Fibroblast of mammary gland (primary cell): ENCODE measurements at places on chromosomes 2 and 18.

DNA sequence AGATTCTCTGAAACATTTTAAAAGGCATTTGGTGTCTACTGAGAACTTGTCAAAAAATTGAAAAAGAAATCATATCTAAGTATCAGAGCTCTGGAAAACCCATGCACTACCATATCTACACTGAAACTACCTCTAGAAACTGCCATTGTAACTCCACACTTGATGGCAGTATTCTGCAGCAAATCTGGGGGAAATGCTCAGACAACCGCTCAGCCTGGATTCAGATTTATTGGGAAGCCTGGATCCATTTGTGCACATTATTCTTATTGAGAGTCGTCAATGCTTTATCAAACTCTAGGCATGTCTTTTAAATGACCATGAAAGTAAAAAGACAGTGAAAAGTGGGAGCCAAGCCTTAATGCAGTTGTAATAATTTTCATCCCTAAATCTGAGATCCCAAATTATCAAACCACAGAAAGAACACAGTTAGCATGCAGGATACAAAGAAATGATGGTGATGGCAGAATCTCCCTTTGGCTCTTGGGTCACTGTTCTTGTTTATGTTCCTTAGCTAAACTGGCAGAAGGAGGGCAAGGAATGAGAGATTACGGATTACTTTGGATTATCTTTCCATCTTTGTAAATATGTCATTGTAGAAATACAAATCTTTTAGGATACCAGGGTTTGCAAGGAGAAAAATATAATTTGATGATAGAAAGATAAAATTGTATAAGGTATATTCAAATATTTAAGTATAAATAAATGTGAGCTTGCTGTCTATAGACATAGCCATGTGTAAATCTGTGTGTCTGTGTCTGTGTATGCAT is 512.1 kb upstream of the SYT4 start:
- peak; percentile 60 for DNase-seq

DNA sequence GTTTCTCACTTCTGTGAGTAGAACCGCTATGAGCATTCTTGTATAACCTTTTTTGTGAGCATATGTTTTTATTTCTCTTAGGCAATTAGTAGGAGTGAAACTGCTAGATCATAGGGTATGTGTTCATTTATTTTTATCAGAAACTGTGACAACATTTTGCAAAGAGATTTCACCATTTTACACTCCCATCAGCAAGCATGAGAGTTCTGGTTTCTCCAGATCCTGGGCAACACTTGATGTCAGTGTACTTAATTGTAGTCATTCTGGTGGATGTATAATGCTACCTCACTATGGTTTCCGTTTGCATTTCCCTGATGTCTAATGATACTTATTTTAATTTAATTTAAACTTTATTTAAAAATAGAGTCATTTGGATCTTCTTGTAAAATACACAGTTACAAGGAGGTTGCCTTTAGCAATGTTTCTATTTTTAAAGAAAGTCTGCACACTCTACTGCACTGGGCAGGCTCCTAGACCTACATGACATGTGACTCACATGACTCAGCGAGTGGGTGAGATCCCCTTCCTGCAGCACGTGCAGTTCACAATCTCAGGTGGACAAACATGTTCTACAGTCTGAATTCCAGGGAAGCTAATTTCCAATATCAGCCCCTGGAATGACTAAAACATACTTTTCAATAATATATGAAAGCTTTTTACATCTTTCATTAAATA is 127.0 kb upstream of the BCL2L11 start:
- no peak for DNase-seq

DNA sequence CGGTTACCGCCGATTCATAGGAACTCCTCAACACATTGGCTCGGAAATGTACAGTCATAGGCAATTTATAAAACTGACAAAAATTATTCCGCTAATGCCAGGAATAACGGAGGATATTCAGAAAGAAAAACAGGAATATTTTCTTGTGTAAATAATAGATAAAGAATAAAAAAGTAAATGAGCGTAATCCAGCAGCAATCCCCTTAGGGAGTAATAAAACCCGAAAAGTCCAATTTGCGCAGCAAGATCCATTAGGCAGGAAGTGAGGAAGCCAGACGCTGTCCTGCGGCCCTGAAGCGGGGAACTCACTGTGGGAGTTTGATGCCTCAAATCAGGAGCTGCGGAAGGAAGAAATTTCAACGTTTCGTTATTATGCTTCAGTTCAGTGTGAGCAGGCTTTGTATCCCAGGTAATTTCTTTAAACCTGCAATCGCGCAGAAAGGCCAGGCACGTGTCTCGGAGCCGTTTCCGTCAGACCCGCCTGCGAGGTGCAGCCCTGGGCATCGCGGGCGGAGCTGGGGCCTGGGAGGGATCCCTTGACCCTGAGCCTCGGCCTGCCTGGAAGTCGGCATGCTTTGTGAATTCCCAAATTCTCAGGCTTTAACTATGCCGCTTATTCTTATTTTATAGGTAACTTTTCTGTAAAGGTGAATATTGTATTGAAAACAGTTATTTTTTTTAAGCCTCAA is 180.9 kb upstream of the ALKAL2 start:
- DNase-seq = no peak

GRCh38 chr18:24322584-24323136 is 75.0 kb downstream of the OSBPL1A start:
- peak; percentile 23 for DNase-seq

DNA sequence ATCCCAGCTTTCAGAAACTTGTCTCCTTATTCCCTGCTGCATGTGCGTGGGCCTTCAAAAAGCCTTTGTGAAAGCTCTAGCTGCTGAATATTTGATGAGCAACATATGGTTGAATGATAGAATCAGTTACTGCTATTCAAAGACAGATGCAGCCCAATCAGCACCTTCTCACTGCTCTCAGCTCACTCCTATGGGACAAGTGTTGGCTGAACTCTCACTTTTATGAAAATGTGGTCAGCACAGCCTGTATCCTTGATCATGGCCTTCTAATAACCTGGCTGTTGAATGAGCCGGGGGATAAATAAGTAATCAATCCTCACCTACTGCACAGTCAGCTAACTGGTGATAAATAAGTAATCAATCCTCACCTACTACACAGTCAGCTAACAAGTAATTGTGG is 103.2 kb downstream of the PIEZO2 start:
- no peak for DNase-seq

GRCh38 chr2:130357864-130358263 is 2.0 kb downstream of the PTPN18 start:
- no peak for DNase-seq

DNA sequence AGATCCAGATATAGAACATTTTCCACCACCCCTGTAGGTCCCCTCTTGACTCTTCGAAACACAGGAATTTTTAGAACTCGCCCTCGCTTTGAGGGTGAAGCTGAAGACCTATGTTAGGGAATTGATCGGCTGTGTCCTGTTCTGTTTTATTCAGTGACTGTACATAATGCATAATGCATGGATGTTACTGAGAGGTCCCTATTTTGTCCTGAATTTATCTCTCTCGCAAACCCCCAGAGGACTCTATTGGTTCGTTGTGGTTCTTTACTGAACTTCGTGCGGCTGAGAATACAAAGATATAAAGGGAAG is 431 bp upstream of the EIF5B start:
- DNase-seq = no peak

- peak; percentile 16 for DNase-seq
Observed at GRCh38 chr2:66771359-66771976, 336.5 kb downstream of the MEIS1 start.

GRCh38 chr2:60408811-60409530 is 144.5 kb downstream of the BCL11A start:
- DNase-seq = no peak

DNA sequence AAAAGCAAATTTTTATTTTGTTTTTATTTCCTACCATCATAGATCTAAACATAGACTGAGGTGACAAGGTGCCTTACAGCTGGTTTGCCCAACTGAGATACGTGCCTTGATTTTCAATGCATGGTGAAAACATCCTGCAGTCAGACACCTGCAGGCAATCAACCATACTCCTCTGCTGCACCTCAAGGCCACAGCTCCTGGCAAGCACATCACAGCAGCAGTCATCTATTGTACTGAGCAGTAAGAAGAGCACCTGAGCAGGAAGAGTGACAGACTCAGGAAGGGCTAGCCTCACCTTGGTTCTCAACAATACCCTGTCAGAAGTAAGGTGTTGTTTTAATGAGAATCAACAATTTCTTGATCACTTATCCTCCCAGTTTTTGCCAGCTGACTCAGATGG is 1206.8 kb upstream of the NRXN1 start:
- DNase-seq = no peak

GRCh38 chr2:241768251-241768711 is 8.3 kb upstream of the GAL3ST2 start:
- DNase-seq = no peak

DNA sequence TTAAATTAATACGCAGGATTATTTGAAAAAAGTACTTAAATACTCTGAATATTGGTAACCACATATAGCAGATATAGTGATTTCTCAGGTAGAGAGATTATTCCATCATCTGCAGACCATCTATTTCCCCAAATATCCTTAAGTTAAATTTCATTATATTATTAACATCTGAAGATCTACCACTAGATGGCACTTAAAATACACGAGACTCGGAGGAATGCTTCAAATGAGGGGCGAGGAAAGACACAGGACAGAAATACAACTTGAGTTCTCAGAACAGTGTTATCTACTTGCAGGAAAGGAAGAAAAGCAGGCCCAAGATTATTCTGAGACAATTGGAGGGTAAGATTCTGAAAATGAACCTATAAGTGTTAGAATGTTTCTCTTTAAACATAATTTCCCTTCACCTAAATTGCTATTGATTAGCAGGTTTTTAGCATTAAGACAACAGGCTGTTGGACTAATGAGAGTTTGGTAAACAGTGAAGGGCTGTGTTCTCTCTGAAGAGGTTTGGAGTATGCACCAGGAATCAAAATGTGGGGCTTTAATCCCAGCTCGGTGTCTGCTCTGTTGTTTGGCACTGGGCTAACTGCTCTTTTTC is 76.9 kb upstream of the GCFC2 start:
- peak; percentile 42 for DNase-seq

DNA sequence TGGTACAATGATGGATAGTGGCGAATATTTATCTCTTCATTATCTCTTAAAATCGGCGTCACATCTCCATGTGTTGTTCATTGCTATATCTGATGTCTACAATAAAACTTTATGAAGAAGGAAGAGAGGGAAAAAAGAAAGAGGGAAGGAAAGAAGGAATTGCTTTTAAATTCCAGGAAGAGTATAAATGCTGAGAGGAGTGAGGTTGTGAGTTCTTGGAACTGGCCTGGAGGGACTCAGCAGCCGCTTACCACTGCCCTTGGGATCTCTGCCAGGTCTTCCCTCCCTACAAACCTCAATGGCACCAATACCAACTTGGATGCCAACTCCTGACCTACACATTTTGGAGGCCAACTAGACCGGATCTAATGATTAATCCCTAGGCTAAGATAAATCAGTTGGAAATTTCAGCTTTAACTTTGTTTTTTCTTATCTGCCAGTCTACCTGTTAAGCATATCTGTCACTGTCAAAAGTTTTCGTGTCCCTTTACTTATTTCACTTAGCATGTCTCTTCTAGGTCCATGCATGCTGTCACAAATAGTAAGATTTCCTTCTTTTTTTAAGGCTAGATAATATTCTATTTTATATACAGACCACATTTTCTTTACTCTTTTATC is 9.8 kb downstream of the SCN9A start:
- peak; percentile 11 for DNase-seq

DNA sequence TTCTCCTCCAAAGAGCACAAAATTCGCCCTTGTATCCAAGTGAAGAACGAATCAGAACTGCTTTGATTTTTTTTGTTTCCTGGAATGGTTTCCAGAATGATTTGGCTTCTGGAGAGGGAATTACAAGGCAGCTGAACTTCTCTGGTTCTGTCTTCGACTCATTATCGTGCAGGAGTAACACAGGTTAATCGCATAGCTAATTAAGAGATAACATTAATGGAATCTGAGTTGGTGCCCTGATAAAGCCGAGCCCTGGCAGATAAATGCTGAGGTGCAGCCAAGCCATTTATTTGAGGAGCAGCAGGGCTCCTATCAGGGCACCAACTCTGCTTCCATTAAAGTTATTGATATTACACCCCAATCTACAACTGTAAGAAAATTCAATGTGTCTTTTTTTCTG is 433.7 kb downstream of the ZNF521 start:
- no peak for DNase-seq

DNA sequence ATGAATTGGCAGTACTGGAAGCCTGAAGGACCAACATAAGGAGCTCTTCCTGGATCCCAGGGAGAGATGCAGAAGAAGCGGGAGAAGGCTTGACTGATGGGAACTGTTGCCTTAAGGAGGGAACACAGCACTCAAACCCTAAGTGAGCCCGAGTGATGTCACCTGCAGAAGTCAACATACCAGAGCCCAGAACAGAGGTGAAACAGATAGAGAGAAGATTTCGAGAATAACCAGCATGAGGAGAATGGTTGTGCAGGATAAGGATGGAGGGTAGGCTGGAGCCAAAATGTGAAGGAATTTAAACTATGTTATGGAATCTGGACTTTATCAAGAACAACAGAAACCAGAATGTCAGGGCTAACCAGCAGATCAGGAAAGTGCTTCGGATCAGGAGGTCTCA is 463.1 kb upstream of the DDX18 start:
- DNase-seq = no peak

GRCh38 chr2:112724591-112725525 is 4.0 kb downstream of the NT5DC4 start:
- DNase-seq = no peak

DNA sequence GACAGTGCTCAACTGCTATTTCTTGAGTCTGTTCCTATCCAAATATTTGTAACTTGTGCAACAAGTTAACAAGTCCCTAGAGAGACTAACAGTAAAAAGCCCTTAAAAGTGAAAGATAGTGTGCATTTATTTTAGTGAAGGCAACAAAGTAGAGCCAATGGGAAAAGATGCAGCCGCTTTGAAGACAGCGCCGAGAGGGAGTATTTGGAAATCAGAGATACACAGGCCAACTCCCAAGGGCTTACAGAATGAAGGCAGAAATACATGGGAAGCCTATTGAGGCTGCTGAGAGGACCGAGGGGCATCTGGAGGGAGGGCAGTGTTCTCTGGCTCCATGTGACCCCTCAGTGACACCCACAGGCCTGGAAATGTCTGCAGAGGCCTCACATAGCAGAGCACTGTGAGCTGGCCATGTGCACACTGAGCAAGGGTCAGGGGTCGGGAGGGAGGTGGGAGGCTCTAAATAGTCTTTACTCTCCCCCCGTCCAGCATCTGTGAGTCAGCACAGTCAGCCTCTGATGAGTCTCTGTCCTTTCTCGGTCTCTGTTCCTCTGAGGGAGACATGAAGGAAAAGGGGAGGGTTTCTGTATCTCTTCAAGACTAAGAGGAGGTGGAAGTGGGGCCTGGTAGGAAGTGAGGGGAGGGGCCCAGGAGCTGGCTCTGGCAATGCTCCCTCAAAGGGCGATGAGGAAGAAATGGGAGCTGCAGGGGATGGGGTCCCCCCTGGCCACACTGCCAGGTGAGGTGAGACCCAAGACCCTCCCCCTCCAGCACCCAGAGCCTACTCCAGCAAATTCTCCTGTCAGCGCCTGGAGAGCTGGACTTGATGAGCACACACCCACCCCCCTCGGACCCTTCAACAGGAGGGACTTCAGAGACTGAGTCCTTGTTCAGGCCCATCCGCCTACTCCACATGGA is 133.6 kb downstream of the SP3 start:
- DNase-seq = peak; percentile 89

GRCh38 chr2:46632349-46632748 is 153.0 kb downstream of the TMEM247 start:
- peak; percentile 80 for DNase-seq

GRCh38 chr2:217054791-217055190 is 194.9 kb upstream of the TNP1 start:
- DNase-seq = no peak
